Germinal center (tissue), 1 donor: ENCODE measurements at places on chromosomes 3 and 15.
A peak's percentile ranks its signal among the peaks of the same experiment; 100 is the strongest.

- no peak for DNase-seq
Observed at GRCh38 chr3:13473020-13473419, 7.1 kb upstream of the HDAC11 start.

GRCh38 chr15:89131731-89132130, 43.5 kb downstream of the ABHD2 start:
- DNase-seq, result no peak

DNA sequence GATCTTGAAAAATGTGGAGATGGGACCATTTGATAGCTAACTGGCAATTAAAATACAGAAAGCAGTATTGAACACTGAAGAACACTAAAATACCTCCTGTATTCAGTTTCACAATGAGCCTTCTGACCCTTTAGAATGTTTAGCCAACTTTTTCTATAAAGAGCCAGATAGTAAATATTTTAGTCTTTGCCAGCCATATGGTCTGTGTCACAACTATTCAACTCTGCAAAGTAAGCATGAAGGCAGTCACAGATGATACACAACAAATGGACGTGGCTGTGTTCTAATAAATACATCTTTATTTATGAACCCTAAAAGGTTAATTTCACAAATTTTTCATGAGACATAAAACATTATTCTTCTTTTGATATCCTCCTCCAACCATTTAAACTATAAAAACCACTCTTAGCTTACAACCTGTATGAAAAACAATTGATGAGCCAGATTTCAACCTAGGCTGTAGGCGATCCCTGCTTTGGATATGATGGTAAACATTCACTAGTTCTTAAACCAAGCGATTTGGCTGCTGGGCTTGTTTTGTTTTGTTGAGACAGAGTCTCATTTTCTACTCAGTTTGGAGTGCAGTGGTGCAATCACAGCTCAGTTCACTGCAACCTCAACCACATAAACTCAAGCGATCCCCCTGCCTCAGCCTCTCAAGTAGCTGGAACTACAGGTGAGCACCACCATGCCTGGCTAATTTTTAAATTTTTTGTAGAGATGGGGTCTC, 13.6 kb upstream of the CSPG5 start:
- no peak for DNase-seq

GRCh38 chr3:12483872-12484197, 445 bp upstream of the TSEN2 start:
- no peak for DNase-seq

DNA sequence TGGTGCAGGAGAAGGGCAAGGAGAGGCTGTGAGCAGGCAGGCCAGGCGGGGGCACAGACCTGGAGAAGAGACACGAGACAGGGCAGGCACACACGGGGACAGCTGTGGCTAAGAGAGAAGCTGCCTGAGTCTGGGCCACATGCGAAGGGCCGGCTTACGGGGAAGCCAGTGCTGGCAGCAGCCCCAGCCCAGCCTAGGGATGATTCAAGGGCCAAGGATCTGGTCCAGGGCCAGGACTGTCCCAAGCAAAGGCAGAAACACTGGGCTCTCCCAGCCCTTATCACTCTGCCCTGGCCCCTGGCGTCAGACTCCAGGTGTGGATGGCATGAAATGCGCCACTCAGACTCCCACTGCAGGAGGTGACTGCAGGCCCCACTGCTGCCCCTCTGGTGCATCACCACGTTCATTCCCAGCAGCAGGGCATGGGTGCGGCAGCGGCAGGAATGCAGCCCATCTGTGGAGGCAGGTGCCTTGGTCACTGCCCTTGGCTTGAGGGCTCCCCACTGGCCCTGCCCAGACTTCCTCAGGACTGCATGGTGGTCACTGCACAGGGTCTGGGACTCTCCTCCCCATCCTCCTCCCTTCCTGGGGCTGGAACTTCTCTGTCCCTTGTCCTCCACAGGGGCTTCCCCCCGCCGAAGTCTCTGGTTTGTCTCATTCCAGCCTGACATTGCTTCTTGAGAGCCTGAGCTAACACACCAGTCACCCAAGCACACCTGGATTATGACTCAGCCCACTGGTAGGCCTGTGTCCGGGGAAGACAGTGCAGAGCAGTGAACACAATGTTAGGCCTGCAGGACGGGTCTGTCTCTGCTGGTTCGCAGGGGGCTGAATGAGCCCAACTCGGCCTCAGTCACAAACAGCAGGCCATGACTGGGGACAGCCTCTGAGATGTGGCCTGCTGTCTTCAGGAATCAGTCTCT, 69.3 kb downstream of the TBC1D2B start:
- no peak for DNase-seq

GRCh38 chr3:156664011-156664830, 10.2 kb upstream of the TIPARP start:
- no peak for DNase-seq

GRCh38 chr3:134179508-134179907, 71.2 kb downstream of the RYK start:
- no peak for DNase-seq

- DNase-seq, result no peak
Observed at GRCh38 chr3:40458473-40458872, 1.3 kb downstream of the RPL14 start.

- no peak for DNase-seq
Observed at GRCh38 chr3:168585544-168585943, 489.8 kb upstream of the GOLIM4 start.

- no peak for DNase-seq
Observed at GRCh38 chr3:34132069-34132692, 333.8 kb downstream of the PDCD6IP start.

- DNase-seq, result no peak
Observed at GRCh38 chr3:175002732-175003143, 143.6 kb downstream of the NAALADL2 start.

DNA sequence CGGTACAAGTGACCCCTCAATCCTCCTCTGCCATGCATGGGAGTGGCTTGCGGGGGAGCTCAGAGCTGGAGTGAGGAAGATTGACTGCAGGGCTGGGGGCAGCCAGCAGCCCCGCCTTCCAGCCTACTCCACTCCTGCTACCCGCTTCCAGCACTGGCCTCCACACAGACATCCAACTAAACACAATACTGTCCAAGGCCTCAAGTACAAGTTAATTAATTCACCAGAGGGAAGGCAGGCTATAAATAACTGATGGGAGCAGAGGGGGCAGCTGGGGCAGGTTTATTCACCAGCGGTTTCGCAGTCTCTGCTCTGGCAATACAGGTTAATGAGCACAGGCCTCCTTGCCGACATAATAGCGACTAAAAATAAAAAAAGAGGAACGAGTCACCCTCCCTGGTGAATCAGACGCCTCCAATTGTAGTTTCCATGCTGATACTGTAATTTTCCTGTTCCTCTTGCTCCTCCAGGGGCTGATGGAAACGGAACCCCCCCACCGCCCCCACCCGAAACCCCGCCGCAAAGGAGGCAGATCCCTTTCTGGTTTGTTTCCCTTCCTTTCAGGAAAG, 166.4 kb upstream of the TLE3 start:
- DNase-seq, result peak; percentile 74

DNA sequence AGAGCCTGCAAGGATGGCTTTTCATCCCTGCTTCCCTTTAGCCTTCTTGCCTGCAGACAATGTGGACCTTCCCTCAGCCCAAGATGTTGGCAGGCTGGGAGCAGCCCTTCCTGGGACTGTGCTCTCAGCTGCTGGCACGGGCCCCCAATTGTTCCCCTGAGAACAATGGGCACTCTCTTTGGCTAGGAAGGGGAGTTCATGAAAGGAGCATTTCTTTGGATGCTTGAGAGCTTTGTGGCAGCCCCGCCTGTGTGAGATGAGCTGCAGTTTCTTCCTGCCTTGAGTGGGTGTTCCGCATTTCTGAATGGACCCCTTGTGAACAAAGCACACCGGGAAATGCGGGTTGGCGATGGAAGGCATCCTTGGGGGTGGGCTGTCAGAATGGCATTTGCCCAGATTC, 35.0 kb upstream of the BSN start:
- no peak for DNase-seq

GRCh38 chr15:90564051-90564450, 34.3 kb downstream of the CRTC3 start:
- DNase-seq, result peak; percentile 24

- no peak for DNase-seq
Observed at GRCh38 chr3:171328419-171329082, 131.7 kb downstream of the TNIK start.

DNA sequence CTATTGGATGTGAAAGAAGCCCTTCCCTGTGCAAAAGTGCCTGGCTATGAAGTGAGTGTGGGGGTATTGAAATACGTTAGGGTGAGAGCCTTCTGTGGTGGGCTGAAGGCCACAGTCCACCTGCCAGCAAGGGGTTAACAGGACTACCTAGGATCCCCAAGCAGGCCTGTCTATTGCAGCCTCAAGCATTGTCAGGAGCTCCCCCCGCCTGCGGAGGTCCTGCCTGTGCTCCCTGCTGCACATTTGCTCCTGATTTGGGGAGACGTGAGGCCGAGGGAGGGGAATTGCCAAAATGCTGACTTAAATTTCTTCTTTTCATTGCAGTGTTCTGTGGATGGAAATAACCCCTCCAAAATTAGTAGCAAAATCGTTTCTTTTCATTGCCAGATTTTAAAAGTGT, 56.2 kb downstream of the GABRG3 start:
- no peak for DNase-seq

DNA sequence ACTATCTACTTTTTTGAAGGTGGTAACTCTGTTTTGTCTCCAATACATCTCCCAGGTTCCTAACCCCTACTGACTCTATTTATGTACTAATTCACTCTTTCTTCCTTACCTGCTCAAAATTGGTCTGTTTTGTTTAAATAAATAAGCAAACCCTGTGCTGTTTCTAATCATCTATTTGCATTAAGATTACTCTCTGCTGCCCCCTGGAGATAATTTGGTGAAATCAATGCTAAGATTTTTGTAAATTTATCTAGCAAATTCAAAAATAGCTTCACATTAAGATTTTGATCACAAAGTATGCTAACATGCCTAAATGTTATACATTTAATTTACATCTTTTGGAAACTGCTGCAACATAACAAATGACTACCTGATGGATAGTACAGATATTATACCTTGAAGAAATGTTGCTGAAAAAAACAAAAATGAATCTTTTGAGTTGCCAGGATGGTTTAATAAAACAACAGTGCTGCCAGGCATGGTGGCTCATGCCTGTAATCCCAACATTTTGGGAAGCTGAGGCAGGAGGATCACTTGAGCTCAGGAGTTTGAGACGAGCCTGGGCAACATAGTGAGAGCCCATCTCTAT, 4.4 kb upstream of the CD200R1 start:
- DNase-seq, result peak; percentile 32

- no peak for DNase-seq
Observed at GRCh38 chr15:76986743-76987142, 8.2 kb upstream of the PSTPIP1 start.

DNA sequence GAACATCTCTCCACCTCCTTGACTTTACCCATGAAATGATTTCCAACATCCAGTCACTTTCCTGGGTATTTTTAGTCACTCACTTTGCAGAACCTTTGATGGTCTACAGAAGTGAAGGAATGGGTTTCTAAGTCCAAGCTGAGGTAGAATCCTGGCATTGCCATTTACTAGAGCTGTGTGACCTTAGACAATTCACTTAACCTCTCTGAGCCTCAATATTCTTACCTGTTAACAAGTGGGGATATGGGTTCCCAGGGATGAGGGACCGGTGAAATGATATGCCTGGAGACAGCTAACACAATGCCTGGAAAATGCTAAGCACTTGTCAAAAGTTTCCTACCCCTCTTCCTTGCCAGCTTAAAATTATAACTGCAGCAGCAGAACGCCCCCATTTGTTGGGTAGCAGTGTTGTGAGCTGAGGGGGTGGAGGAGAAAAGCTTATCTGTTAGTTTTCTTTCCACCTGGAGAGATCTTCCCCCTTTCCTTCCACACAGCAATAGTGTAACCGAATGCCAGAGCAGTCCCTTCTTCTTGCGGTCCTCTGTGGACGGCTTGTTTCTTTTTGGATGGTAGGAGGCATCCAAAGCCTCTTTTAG, 319.2 kb upstream of the LRRFIP2 start:
- no peak for DNase-seq

DNA sequence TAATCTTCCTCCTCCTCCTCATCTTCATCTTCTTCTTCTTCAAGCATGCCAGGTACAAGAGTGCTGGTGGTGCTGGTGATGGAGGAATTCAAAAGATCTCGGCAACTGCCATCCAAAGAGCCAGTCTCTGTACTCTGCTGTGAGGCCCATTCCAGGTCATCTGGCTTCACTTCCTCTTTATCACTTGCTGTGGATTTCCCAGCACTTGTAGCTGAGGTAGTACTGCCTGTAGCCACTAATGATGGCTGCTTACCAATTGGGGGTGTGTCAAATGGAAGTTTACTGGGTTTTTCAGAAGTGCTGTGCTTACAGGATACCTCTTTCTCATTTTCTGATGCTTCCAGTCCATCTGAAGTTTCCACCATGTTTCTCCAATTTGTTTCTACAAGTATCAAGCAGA, 28.8 kb upstream of the SHC4 start:
- peak; percentile 17 for DNase-seq

DNA sequence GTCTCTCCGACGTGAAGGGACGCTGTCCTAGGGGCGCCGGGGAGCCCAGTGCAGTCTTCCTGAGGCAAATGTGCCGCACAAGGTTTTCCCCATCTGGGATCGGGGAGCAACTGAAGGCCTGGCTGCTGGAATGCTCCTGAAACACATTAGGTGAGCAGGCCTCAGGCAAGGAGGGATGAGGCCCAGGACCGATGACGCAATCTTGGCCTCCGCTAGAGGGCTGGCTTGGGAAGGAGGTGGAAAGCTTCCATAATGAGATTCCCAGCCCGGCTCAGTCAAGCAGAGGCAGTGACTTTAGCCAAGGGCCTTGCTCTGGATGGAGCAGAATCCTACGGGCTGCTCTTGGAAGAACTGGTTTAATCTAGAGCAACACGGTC, 50.8 kb downstream of the CPN2 start:
- DNase-seq, result no peak

DNA sequence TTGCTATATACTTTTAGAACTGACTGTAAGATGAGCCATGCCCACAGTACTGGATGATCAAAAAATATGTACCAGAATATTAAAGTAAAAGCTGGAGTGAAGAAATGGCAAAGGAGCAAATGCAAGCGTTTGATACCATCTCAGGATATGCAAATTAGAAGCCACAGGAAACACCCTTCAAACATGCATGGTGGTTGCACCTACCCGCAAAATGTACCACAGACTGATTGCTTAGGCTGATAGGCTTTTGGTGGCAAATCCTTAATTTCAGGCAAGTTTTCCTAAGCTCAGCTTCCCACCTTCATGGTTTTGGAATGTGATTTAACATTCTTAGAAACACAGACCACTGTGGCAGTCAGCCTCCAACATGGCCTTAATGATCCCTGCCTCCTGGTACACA, 149.0 kb downstream of the PDZRN3 start:
- peak; percentile 16 for DNase-seq

- no peak for DNase-seq
Observed at GRCh38 chr15:88535100-88535499, 11.4 kb downstream of the DET1 start.
